ENCODE measurements at places on chromosomes 6 and 20. TPM values are rescaled to one million over a fixed set of nuclear protein-coding genes. Genes with fewer than 3 reads are reported as not detected.

DNA sequence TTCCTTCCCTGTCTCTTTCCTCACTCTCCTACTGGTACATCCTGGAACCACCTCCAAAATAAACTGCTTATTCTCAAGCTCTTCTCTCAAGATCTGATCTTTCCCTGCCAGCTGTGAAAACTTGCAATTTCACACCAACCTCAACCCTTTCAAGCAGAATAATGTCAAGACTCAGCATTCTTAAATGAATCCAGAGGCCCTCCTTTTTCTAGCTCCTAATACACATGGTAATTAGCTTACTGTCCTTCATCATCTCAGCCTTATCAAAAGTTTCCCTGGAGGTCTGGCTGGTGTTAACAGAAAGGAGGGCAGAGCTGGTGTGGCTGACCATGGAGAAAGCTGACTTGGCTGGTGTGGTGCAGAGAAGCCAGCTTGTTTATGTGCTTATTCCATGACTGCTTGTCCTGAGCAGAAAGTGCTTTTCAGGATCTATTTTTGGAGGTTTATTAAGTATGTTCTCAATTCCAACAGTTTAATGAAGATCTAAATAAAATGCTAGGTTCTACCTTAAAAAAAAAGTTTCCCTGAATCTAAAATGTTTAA, 50.5 kb downstream of the CFAP61 start:
- no peak for DNase-seq

- DNase-seq: peak; percentile 73
These were observed 61.6 kb downstream of the IRF4 start for GRCh38 chr6:453152-453551.

- no peak for DNase-seq
These were observed 247.9 kb upstream of the SLC35B3 start for GRCh38 chr6:8683204-8683603.

C6orf58 gene
- polyA plus RNA-seq: not detected

SNPH gene
- 0.58 TPM for polyA plus RNA-seq

GRCh38 chr6:10847684-10848083, 9.3 kb upstream of the MAK start:
- no peak for DNase-seq

DNA sequence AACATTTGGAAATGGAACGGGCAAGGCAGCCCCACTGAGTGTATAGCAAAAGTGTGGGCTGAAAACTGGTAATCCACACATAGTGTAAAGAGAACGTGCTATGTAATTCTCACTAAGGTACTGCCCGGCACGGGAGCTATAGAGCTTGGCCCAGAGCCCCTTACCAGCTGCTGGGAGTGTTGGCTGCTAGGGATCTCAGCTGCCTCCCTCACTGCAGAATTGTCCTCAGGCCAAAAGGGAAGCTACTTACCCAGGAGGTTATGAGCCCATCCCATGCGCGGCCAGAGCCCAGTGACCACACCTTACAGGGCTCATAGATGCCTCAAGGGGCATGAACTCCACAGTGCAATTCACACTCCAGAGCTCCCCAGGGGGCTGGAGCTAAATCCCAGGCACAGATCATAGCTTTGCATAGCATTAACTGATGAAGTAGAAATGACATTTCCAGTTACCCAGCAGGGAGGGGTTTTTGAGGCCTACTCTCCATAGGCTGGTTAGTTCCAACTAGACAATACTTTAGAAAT, 56.8 kb downstream of the LINC00237 start:
- DNase-seq: no peak

GRCh38 chr20:38804682-38805501, 605 bp upstream of the PPP1R16B start:
- DNase-seq: peak; percentile 91

DNA sequence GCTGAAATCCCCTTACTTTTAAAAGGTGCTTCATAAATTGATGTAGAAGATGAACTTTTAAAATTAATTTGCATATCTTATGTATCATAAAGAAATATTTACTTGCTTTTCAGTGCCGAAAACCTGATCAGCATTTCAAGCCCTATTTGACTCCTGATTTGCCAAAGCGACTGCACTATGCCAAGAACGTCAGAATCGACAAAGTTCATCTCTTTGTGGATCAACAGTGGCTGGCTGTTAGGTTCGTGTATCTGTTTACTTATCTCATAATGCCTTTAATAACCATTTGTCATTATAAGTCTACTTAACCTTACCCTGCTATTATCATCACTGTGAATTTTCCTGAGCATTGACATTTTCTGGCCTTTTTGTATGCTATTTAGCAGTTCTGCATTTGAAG, 7.8 kb downstream of the OR2A4 start:
- DNase-seq: no peak

DNA sequence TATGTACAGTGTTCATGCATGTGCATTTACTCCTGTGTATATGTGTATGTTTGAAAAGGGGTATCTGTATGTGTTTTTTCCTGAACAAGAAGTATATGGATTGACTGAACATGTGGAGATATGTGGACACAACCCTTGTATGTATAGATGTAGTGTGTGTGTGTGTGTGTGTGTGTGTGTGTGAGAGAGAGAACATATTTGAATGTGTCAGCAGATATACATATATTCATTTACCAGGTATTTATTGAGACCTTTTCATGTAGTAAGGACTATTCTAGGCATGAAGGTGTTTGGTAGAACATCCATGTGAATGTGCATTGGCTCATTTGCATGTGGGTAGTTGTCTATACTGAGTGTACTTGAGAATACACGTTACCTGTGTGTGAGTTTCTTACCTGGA, 39.3 kb downstream of the EIF2S2 start:
- no peak for DNase-seq

DNA sequence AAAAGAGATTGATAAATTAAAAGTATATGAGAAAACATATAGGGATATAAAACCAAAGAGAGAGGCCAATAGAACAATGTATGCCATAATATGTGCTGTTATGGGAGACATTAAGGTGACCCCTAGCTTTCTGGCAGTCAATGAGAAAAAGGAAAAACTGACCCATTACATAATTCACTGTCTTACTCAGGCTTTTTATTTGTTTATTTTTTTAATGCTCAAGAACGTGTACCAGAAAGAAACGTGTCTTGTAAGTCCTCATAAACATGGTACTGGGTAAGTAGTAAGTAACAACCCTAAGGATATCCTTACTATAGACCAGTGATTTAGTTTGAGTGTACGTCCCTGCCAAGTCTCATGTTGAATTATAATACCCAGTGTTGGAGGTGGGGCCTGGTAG, 160.8 kb upstream of the PHACTR1 start:
- no peak for DNase-seq

DNA sequence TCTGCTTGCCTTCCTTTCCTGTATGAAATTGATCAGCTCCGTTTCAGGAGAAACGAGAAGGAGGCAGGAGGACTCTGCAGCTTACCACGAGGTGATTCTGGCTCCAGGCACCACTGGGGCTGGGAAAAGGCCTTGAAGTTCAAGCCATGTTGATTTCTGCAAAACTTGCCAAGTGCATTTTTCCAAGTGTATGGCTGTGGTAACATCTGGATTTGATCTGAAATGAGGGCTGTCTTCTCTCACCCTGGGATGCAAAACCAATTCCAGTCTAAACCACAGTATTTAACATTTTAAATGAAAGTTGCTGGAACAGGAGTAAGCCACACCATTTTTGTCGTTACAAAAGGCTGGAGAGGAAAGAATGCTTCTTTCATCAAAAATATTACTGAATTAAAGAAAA, 36.1 kb upstream of the FAM210B start:
- no peak for DNase-seq

COMMD7 gene
- 51.4 TPM for polyA plus RNA-seq

VGLL2 gene
- polyA plus RNA-seq: not detected

- no peak for DNase-seq
These were observed 21.4 kb downstream of the EIF2S2 start for GRCh38 chr20:34090645-34091044.

PCIF1 gene
- 31.0 TPM for polyA plus RNA-seq

GRCh38 chr6:34108176-34108575, 37.7 kb downstream of the GRM4 start:
- no peak for DNase-seq

GRCh38 chr6:149202952-149203351, 114.6 kb upstream of the TAB2 start:
- DNase-seq: no peak

NRSN1 gene
- not detected for polyA plus RNA-seq

VIP gene
- polyA plus RNA-seq: 25.2 TPM

DSN1 gene
- polyA plus RNA-seq: 12.6 TPM

- no peak for DNase-seq
These were observed 619.1 kb upstream of the FLRT3 start for GRCh38 chr20:14956538-14956937.

DNA sequence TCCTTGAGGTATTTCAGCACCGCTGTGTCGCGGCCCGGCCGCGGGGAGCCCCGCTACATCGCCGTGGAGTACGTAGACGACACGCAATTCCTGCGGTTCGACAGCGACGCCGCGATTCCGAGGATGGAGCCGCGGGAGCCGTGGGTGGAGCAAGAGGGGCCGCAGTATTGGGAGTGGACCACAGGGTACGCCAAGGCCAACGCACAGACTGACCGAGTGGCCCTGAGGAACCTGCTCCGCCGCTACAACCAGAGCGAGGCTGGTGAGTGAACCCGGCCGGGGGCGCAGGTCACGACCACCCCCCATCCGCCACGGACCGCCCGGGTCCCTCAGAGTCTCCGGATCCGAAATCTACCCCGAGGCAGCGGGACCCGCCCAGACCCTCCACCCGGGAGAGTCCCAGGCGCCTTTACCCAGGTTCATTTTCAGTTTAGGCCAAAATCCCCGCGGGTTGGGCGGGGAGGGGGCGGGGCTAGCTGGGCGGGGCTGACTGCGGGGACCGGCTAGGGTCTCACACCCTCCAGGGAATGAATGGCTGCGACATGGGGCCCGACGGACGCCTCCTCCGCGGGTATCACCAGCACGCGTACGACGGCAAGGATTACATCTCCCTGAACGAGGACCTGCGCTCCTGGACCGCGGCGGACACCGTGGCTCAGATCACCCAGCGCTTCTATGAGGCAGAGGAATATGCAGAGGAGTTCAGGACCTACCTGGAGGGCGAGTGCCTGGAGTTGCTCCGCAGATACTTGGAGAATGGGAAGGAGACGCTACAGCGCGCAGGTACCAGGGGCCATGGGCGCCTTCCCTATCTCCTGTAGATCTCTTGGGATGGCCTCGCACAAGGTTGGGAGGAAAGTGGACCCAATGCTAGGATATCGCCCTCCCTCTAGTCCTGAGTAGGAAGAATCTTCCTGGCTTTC, 693 bp downstream of the HLA-F start:
- peak; percentile 91 for DNase-seq

- no peak for DNase-seq
These were observed 50.6 kb upstream of the FUCA2 start for GRCh38 chr6:143562143-143562542.

CDH22 gene
- polyA plus RNA-seq: not detected

GRCh38 chr6:11213422-11214021, 18.9 kb downstream of the NEDD9 start:
- DNase-seq: no peak

- no peak for DNase-seq
These were observed 8.8 kb downstream of the CDH4 start for GRCh38 chr20:61260905-61261304.

GRCh38 chr6:165895421-165896165, 232.6 kb upstream of the PDE10A start:
- no peak for DNase-seq

DNA sequence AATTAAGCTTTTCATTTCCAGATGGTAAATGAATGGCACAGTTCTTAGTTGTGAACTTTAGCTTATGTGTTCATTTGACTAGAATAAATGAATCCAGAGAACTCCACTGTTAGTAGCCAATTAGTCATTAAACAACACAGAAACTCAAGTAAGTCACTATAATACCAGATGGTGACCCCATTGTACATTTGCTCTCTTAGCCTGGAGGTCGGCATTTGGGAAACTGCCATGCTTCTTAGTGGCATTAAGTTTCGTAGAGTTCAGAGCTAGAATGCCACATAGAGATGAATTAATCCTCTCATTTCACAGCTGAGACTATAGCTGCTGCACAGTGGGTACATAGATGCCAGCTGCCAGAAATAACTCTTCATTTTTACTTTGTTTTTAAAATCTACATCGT, 10.8 kb upstream of the DTNBP1 start:
- DNase-seq: no peak

GRCh38 chr6:130520801-130521200, 155.0 kb downstream of the TMEM200A start:
- DNase-seq: no peak

SLC16A10 gene
- polyA plus RNA-seq: 1.3 TPM

SLC12A5 gene
- polyA plus RNA-seq: 8.7 TPM

SCGN gene
- polyA plus RNA-seq: not detected

DNA sequence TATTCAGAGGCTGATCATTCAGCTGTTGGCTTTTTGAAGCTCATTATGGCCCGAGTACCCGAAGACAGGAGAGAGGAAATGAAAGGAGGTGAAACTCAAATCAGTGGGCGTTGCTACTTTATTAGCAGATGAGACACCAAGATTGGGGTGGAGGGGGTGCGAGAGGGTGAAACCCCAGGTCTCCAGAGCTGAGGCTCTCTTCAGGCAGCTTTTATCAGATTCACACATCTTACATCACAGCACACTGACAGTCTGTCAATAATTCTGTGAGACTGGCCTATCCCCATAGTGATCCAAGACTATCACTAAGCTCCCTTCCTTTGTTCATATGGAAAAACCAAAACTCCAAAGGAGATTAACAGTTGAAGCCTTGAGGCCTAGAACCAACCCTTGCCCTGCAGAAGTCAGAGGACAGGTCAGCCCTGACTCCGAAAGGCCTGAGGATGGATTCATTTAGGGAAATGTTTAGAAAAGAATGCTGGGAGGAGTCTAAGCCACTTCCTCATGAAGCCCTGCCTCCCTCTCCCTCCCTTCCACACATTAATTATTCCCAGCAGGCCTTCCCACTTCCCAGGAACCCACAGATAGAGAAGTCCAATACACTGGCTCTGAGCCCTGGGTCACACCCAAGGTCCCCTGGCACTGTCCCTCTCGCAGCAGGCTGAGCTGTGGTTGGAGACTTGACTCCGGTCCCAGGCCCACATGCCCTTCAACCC, 23.2 kb downstream of the TRERF1 start:
- peak; percentile 71 for DNase-seq

ABT1 gene
- 20.2 TPM for polyA plus RNA-seq

- DNase-seq: peak; percentile 85
These were observed 95.3 kb upstream of the BHLHE23 start for GRCh38 chr20:63101781-63102720.

DNA sequence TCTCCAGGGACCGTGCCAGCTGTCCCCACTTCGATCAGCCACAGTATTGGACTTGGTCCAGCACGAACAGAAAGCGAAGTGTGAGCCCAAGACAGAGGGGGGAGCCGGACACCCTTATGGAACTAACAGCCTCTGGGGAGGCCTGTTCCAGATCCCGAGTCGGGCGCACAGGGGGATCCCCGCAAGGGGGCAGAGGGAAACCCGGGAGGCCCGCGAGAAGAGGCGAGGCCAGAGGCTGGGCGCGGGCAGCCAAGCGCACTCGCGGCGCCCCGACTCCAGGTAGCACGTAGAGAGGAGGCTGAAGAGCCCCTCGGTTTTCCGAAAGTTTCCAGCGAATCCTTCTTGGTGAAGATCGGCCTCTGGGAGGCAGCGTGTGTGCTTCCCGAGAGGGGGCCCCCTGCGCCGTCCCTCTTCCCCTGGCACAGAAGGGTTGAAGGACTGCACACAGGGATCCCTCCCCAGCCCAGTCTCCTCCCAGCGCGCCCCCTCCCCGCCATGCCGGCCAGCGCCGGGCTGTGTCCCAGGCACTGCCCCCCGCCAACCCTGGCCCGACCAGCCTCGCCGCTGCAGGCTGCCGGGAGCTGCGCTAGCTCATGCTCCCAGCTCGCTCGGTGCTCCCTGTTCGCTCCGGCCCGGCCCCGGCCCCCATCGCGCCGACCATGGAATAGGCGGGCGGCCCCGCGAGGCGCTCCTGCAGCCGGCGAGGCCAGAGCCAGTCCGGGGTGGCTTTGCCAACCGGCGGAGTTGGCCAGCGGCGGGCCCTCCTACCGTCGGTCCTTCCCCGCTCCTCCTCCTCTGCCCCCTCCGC, 577 bp upstream of the SLC24A3 start:
- peak; percentile 80 for DNase-seq
